Inflammatory macrophage treated with lipopolysaccharide for 1 hour (primary cell): ENCODE measurements at places on chromosomes 12 and 14.
A peak's percentile ranks its signal among the peaks of the same experiment; 100 is the strongest.

GRCh38 chr14:31090883-31091764, 64.9 kb upstream of the STRN3 start:
- peak; percentile 100 for DNase-seq

DNA sequence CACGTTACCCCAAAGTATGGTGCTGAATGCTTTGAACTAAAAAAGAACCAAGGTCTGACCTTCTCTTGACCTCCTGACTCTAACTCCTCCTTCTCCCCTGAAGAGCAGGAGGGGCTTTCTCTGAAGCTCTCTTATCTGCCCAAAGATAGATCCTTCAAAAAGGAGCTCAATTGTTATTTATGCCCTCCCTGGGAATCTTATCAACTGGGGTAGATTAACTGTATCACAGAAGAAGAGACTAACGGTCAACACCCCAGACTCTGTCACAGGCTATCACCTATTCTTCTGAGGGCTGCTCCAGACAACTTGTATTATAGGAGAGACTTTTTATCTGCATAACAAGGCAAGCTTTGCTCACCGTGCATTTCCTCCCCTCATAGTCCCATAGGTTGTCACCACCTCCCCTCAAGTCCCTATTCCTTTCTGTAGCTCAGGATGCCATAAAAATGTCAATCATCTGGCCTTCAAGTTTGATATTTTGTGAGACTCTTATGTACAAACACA, 86.6 kb downstream of the PAPLN start:
- no peak for DNase-seq

DNA sequence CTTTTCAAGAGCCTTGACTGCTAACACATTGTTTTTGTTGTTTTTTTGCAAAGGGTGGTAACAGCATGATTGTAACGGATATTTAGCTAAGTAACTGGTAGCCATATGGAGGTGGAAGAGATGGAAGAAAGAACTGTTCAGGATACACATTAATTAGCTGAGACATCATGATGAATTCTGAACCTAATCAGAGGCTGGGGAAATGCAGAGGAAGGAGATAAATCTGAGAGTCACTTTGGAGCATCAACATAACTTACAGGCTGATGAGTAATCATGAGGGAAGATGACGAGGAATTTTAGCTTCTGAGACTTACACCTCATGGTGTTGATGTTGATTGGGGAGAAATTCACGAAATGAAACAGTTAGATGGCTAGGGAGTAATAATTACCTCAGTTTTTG, 62.3 kb downstream of the NIN start:
- no peak for DNase-seq

GRCh38 chr12:70052476-70052875, 190.8 kb upstream of the CNOT2 start:
- no peak for DNase-seq

DNA sequence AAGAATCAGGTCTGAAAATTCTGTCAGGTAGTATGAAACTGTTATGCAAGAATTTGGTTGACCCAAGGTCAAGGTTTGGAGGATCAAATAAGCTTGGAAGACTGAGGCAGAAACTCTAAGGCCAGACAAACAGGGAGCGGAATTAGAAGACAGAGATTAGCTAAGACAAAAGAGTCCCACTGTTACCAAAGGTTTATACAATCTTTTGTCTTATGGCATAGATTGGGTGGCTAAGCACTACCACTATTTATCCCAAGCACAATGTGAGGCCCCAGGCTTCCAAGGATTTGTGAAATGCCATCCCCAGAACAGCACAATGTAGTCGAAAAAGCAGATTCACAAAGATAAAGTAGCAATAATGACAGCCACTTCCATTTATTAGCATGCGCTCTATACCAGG, 311.2 kb downstream of the SEC23A start:
- DNase-seq = no peak

GRCh38 chr12:3606128-3606527, 115.1 kb downstream of the PRMT8 start:
- DNase-seq = no peak

DNA sequence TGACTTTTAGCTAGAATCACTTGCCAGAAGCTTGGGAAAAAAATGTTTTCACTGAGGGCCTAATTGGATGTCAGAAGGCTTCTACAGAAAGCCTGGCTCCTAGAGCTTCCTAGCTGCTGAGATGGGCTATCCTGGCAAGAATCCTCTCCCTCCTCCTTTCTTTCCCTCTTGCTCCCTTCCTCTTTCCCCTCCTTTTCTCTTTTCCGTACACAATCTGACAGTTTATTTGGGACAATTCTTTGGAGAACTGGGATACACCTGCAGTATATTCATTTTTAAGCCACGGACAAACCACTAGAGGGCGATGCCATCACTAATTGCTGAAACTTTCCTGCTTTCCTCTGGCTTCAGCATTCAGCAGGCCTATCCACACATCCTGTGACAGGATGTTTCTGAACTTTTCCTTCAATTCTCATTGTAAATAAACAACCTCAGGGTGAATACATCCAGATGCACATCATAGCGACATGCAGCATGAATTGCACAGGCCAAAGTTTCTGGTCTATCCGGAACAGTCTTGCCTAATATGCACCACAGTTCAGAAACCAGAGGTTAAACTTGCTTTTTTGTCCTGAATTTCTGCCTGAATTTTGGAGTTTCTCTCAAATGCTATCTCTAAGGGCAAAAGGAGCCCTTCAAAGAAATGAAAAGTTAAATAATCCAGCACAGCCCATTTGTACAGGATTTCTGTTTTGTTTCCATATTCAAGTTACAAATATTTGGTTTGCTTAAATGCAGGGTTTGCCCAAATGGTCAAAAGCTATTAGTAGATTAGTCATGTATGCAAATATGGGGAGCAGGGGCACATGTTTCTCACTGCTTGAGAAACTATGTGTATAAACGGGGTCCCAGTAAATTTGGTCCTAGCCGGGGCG, 142.8 kb downstream of the PAWR start:
- peak; percentile 36 for DNase-seq

- DNase-seq = peak; percentile 41
Measured at GRCh38 chr12:12899530-12900380, 8.4 kb downstream of the GPRC5A start.

DNA sequence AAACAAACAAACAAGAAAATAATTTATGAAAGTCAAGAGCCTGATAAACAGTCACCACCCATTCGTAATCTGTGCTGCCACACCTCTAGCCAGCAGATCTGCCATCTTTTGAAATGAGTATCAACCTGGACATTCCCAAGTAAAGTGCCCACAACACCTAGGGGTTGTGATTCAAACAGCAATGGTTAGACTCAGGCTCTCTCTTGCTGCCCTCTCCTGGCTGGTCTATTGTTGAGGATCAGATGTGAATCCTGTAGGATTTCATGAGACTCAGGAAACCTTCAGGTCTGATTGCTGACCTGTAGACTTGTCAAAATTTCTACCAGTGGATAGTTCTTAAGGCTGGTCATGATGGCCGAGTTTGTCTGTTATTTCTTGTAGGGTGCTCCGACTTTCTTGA, 26.8 kb downstream of the DGLUCY start:
- no peak for DNase-seq
